Right forelimb (tissue), 1 donor: ENCODE measurements at places on chromosomes 4 and X.

- DNase-seq = no peak
These were observed 2.2 kb downstream of the BTK start for GRCh38 chrX:101383679-101384205.

GRCh38 chr4:15469402-15470127 lies at the start of gene CC2D2A:
TSS of gene CC2D2A (plus strand) at chr4:15469882. CDS start at chr4:15475933, 6,051 bp downstream.
- DNase-seq = peak; percentile 64

GRCh38 chr4:109462297-109462696 lies 28.7 kb downstream of the SEC24B start:
- no peak for DNase-seq

GRCh38 chr4:122865425-122865824 lies 38.8 kb downstream of the FGF2 start:
- no peak for DNase-seq

GRCh38 chrX:9765072-9765736 lies 443 bp downstream of the GPR143 start:
- DNase-seq = no peak

- DNase-seq = no peak
These were observed 29.4 kb downstream of the C4orf51 start for GRCh38 chr4:145709336-145709735.

- no peak for DNase-seq
These were observed 81.7 kb downstream of the RELL1 start for GRCh38 chr4:37604461-37604860.

DNA sequence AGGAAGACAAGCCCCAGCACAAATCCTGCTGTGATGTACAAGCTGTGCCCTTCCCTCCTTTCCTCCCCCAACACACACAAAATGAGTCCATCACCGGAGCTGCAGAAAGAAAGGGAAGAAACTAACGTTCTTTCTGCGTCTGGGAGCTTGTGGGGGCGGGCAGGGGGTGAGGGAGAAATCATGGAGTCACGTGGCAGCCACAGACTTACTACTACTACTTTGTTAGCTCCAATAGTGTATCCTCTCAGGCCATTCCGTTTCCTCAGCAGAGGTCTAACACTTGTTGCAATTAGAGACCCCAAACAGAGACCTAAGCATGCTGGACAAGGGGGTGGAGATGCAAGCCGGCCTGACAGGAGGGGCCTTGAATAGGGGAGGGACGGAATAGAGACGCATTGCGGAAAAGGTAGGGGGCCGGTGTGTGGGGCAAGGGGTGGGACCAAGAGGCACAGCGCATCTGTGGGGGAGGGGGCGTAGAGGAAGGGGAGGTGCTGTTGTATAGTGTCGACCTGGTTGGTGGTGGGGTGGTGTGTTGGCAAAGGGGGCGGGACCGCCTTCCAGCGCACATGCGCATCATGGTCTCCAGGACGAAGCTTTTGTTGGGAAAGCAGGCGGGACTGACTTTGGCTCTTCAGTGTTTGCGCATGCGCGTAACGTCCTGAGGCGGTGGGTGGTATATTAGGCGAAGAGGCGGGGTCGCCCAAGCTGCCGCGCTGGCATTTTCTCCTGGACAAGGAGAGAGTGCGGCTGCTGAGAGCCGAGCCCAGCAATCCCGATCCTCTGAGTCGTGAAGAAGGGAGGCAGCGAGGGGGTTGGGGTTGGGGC lies at the start of gene MAGED1:
Gene MAGED1 (plus strand): TSS at position 703 of the 825 bp plus-strand sequence. CDS start 682 bp downstream, outside the sequence.
- peak; percentile 92 for DNase-seq

DNA sequence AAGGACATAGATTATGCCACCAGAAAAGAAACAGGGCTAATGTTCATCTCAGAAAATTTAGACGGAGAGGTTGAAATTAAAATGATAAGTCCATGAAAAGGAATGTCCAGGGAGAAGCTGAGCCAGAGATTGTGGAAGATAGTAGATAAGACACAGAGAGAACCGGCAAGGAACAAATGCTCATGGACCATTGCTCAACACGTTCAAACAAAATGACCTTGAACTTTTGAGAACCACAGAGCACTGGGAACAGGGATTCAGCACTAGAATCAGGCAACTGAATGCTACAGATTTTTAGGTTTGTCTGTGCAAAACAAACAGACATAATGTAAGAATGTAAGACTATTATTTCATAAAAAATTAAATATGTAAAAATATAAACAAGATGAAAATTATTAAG lies 206.3 kb downstream of the PDGFC start:
- DNase-seq = no peak

DNA sequence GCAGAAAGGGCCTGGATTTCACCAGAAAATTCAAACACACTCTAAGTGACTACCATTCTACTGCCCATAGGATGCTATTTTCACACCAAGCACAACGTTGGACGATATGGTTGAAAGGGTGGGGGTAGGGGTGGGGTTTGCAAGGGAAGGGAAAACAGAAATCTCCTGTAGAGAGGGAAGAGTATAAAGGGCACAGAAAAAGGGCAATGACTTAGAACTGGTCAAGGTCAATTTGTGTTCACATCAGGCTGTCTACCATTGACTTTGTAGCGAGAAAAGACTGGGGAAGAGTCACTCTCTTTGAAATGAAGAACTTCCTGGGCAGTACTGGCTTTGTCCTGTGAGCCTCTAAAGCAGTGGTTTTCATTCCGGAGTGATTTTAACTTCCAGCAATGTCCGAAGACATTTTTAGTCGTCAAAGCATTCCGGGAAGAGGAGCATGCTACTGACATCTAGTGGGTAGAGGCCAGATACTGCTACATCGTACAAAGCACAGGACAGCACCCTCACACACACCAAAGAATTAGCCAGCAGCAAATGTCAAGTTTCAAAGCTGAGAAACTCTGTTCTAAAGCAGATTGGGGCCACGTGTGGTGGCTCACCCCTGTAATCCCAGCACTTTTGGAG lies 48.4 kb upstream of the SLC7A3 start:
- DNase-seq = no peak

- peak; percentile 93 for DNase-seq
These were observed 10.9 kb upstream of the CLTRN start for GRCh38 chrX:15675490-15675921.

GRCh38 chr4:187302457-187303150 lies 578.9 kb upstream of the FAT1 start:
- no peak for DNase-seq

GRCh38 chrX:1453951-1454785 lies 1.5 kb upstream of the ASMTL start:
- peak; percentile 92 for DNase-seq

DNA sequence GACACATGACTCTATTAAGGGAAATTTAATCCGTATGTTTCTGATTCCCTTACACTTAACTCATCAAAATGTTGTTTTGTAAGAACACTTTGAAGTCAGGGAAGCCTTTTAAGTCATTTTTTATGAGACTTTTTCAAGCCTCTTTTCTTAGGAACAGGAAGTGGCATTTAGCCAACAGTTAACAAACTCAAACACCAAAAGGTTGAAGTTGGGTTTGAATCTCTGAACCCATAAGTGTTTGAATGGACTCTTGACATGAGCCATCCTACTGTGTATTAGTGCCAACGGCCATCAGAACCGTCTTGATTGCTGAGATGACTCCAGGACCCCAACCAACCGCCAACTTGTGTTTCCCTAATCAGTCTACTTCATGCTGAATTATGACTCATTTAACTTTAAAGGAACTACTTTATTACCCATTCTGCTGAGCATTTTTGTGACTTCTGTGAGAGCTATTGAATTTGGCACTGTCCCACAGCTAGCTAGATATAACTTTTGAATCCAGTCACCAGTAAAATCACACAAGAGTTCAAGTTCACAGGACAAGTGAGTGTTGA lies 209.1 kb upstream of the FAT1 start:
- no peak for DNase-seq

DNA sequence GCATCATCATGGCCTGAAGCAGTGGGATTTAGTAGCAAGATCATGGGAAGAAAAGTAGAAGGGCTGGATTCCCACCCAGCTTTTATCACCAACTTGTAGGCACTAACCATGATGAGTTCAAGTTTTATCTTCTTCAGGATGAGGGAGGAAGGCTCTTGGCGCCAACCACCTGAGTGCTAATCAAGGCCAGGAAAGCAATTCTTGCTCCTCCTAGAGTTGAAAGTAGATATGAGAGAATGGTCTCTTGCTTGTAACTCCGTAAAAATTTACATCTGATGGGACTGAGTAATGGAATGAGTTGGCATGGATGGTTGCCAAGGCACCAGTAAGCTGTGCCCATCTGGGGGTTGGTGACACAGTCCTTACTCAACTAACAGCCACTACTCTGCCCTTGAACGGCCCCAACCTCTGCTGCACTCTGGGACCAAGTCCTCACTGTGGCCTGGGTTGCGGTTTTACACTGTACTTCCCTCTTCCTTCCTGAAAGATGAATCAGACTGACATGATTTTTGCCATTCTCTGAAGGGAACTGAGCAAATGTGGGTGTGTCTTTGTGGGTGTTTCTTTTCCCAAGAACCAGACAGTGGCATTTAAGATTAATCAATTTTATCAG lies 39.4 kb upstream of the NDP start:
- no peak for DNase-seq

DNA sequence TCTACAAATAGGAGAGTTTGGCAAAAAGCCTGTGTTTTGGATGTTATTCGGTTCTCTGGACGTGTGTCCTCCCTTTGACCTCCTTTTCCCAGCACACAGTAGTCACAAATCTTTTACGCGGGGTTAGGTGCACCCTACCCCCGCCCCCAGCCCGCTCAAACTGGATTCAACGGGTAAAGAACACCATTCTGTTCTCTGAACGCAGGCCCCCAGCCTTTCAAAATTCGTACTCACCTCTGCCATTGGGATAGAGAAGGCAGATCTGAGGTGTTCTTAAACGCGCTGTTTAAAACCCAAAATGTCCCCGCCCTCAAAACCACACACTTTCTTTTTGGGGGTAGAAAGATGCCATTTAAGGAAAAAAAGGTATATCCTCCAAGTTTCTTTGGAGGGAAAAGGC lies 2.7 kb downstream of the LEF1 start:
- no peak for DNase-seq

DNA sequence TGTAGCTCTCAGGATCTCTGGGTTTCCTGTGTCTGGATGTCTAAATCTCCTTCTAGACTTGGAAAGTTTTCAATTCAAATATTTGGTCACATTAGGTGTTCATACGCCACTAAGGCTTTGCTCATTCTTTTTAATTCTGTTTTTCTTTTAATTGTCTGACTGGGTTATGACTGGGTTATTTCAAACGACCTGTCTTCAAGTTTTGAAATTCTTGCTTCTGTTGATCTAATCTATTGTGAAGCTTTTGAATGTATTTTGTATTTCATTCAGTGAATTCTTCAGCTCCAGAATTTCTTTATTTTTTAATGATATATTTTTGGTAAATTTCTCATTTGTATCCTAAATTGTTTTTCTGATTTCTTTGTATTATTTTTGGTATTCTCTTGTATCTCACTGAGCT lies 81.0 kb upstream of the PCDH10 start:
- no peak for DNase-seq

DNA sequence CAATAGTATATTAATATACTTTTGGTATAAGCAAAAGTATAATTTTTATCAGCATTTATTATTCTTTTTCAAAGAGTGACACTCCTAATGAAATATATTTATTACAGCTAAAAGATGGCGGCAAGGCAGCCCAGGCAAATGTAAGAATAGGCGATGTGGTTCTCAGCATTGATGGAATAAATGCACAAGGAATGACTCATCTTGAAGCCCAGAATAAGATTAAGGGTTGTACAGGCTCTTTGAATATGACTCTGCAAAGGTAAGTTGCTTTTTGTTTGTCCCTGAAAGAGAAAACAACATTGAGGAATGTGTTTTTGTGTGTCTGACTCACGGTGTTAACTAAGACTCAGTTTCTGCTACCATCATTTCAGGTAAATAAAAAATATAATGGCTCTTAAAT lies 71.9 kb downstream of the PDLIM5 start:
- DNase-seq = no peak

- peak; percentile 38 for DNase-seq
These were observed 16.4 kb upstream of the ADD1 start for GRCh38 chr4:2827071-2827873.

DNA sequence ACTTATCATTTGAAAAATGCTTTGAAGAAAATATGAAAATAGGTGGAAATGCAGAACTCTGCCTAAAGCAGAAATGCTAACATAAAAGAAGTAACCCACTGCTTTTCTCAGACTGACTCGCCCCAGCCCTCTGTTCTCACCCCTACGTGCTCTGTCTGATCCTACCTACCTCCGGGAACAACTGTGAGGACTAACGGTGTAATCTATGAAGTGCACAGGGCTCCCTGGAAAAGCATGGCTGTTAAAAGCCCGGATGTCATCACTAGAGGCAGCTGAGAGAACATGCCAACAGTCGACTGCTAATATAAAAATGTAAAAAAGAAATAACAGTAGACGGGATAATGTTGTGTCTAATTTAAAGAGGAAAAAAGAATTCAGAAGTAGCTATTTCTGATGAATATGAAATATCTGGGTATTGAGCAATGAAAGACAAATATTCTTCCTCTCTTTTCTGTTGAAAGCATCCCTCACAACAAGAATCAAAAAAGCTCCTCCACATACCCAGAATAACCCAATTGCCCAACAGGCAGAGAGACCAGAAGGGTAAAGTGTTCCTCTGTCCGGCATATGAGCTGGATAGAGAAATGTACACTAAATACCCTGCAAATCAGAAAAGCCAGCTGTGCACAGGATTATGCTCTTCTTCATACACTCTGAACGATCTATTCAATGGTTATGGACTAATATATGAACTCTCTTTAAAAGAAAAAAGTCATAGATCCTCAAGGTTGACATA lies 130.7 kb downstream of the TSPAN5 start:
- DNase-seq = no peak

GRCh38 chrX:68415316-68415715 lies 18.0 kb downstream of the OPHN1 start:
- no peak for DNase-seq

DNA sequence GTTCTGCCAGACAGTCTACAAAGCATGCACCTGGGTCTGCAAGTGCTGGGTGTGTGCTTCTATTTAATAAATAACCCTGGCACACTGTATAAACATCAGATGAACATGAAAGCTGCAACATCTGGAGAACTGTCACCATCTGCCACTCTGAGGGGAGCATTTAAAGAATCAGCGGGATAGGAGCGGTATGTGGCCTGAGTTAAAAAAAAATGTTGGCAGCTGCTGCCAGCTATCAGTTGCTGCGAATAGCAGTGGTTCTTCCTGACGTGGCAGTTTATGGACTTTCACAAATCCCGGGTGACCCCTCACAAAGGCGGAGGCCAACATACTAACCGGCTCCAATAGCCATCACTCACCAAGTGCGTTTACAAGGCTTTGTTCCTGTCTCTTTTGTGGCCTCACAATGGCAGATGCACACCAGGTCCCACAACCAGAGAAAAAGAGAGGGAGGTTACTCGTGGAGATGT lies 95.1 kb downstream of the RASL11B start:
- DNase-seq = peak; percentile 55

DNA sequence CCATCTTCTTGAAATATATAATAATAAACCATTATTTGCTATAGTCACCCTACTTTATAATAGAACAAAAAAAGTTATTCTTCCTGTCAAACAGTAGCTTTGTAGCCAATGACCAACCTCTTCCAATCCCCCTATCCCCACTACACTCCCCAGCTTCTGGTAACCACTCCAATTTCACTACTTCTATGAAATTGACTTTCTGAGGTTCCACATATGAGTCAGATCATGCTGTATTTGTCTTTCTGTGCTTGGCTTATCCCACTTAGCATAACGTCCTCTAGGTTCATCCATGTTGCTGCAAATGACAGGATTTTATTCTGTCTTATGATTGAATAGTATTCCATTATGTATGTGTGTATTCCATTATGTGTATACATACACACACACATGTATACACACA lies 809.7 kb upstream of the NDST4 start:
- no peak for DNase-seq
